Activated CD4-positive, alpha-beta T cell treated with anti-CD3 and anti-CD28 coated beads for 48 hours (primary cell): ENCODE measurements at places on chromosomes 7 and 10.

GRCh38 chr7:70695795-70696083 is 436.2 kb upstream of the GALNT17 start:
- DNase-seq: no peak

GRCh38 chr7:34087892-34088891 is 182.9 kb downstream of the BMPER start:
- DNase-seq: peak; percentile 12

DNA sequence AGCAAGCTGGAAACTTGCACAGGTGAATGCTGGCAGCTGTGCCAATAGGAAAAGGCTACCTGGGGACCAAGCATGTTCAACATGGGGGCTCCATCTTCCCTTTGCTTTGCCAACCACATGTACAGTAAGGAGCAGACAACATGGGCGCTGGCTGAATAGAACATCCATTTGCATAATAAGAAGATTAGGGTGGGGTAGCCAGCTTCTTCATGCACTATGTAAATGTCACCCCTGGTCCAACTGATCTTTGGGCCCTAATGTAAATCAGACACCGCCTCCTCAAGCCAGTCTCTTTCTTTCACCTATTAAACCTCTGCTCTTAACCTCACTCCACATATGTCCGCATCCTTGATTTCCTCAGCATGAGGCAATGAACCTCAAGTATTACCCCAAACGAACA is 26.0 kb downstream of the MRPS24 start:
- DNase-seq: no peak

DNA sequence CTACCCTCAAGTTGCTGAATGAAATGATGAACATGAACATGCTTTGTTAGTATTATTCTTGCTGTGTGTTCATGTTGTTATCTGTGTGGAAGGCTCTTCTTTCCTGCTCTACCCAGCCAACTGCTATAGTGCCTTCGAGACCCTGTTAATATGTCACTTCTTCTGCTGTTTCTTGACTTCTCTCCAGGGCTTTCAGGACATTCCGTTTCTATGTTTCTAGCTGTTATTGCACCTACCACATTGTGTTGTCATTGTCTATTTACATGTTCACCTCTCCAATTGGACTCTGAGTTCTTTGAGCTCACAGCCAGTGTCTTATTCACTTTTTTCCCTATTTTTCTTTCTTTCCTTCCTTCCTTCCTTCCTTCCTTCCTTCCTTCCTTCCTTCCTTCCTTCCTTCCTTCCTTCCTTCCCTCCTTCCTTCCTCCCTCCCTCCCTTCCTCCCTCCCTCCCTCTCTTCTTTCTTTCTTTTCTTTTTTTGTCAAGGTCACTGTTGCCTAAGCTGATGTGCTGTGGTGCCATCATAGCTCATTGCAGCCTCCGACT is 40.4 kb downstream of the BAMBI start:
- DNase-seq: no peak

DNA sequence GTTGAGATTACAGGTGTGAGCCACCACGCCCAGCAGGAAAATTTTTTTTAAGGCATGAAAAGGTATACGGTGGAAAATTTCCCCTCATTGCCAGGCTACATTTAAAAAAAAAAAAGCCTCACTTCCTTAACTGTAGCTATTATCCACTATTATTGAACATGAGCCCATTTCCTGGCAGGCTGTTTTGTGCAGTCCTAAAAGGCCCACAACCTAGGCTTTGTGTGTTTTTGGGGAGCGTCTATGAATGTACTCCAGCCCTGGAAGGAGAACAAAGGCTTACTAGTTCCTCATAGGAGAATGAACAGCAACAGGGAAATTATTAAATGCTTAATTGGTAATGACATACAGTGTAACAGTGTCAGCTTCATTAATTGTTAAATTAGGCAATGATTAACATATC is 111.0 kb downstream of the ABLIM1 start:
- DNase-seq: no peak

- DNase-seq: no peak
Measured at GRCh38 chr10:132068431-132069121, 2.8 kb downstream of the JAKMIP3 start.

GRCh38 chr7:7820939-7821338 is 102.5 kb upstream of the RPA3 start:
- no peak for DNase-seq

DNA sequence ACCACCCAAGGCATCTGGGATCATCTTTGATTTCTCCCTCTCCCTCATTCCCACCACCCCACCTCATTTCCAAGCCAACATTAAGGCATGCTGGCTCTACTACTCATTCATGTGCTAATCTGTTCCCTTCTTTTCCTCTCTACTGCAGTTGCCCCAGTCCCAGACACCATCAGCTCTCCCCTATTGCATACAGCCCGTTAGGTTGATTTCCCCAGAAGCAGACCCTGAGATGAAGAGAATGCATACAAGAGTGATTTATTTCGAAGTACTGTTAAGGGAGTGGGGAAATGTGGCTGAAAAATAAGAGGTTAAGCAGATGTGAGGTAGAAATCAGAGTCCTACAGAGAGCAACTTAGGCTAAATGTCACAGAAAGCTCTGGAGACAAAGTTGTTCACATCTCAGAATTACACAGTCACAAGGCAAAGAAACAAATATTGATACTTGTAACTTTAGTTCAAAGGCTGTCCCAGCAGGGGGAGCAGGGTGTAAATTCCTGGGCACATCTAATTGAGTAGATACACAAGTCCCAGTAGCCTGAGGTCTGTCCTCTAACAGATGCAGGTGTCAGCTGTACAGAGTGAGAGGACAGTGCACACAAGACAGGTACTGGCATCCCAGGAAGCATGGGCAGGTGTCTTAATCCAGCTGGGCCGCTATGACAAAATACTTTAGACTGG is 20.9 kb downstream of the AKR1D1 start:
- peak; percentile 28 for DNase-seq

- DNase-seq: no peak
Measured at GRCh38 chr10:51112013-51112412, 37.7 kb downstream of the PRKG1 start.

DNA sequence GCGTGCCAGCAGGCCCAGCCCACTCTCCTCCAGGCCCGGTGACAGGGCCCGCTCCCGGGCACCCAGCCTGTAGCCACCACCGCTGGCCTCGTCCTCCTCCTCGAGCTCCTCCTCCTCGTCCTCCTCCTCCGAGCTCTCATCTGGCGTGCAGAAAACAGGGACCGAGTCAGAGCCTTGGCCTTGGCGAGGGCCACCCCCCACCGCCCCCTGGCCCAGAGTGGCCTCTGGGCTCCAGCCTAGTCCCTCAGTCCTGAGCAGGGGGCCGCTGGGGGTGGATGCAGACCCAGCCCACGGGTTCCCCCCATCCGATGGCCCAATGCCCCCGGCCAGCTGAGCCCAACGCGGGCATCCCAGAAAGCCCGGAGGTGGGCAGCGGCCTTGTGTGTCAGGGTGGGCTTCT is 62.9 kb downstream of the SLC29A4 start:
- DNase-seq: no peak

DNA sequence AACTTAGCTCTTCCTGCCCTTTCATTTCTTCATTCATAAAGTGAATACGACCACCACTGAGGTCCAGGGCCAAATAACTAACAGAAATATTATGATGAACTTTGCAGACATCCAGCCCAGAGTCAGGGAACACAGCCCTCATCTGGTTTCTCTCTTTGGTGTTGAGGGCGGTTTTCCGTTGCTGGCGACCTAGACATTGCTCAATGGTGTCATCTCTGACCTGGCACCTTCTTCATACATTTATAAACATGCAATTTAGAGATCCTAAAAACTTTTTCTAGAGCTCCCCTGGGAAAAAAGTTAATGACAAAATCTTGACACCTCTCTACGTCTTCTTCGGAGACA is 324 bp upstream of the TET1 start:
- DNase-seq: peak; percentile 13

- DNase-seq: no peak
Measured at GRCh38 chr7:2353113-2353935, 1.3 kb upstream of the EIF3B start.

DNA sequence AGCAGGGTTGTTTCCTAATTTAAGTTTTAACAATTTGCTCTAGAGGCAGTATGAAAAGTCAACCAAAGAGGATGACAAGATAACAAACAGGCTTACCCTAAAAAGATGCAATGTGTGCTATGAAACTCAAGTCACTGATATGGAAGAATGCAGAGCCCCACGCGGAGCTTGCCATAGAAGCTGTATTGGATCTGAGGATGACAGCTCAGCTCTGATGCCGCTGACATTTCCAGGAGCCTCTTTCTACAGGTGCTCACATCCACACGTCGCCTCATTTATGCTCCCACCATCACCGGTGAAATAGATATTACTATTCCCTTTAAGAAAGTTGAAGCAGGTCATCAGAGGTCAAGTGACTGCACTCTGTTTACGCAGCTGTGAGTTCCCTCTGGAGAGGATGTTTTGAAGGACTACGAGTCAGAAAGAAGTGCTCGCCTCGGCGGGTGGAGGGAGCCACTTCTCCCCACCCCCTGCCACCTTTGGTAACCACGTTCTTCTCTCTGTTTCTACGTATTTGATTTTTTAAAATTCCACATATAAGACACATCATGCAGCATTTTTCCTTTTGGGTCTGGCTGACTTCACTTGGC is 275.4 kb downstream of the GLRX3 start:
- no peak for DNase-seq

GRCh38 chr7:18499407-18500177 is 4.0 kb downstream of the HDAC9 start:
- DNase-seq: no peak

GRCh38 chr10:86614853-86615252 is 39.5 kb upstream of the OPN4 start:
- DNase-seq: no peak

- DNase-seq: no peak
Measured at GRCh38 chr7:135786911-135787310, 38.3 kb upstream of the FAM180A start.

DNA sequence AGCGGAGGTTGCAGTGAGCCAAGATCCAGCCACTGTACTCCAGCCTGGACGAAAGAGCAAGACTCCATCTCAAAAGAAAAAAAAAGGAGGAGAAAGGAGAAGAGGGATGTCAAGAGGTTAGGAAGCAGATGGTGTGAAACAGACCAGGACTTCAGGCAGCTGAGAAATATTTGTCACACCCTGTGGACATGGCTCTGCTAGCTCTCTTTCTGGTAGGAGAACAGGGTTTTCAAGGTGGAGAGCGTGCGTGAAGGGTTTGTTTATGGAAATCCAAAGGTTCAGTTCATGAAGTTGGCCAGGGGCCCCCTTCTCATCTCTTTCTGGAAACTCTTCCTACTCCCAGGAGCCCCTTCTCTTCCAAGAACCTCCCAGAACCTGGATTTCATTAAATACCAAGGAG is 110.8 kb upstream of the GALNT17 start:
- DNase-seq: no peak

DNA sequence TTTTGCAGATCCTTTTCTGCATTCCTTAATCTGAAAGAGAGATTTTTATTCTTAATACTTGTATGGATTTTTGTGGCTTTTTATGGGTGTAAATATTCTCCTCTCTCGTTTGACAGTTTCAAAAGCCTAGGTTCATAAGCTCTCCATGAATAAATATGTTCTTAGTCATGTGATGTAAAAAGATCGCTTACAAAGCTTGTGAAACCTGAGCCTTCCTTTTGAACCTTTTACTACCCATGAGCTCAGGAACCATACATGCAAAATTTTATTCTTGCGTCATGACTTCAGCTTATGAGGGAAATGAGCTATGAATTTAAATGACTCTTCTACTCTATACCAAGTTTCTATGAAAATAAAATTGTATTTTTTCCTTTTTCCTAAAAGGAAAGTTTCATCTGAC is 98.7 kb downstream of the POLL start:
- DNase-seq: no peak

- DNase-seq: no peak
Measured at GRCh38 chr10:18294633-18295032, 154.4 kb downstream of the CACNB2 start.

DNA sequence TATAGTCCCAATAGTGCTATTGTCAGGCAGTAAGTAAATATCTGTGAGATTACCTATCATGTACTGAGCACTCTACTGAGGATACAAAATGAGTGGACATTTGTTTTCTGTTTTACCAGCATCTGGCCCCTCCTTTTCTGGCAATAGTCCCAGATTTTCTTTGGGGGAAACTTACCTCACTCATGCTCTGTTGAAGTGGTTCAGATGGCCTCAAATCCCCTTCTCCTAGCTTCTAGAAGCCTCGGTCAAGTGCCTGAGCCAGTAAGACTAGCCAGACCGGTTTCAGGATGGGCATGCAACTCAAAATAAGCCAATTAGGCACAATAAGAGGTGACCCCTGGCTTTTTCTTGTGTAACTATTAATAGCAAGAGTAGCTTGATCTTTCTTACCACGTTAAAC is 19.7 kb downstream of the TRDMT1 start:
- DNase-seq: no peak

DNA sequence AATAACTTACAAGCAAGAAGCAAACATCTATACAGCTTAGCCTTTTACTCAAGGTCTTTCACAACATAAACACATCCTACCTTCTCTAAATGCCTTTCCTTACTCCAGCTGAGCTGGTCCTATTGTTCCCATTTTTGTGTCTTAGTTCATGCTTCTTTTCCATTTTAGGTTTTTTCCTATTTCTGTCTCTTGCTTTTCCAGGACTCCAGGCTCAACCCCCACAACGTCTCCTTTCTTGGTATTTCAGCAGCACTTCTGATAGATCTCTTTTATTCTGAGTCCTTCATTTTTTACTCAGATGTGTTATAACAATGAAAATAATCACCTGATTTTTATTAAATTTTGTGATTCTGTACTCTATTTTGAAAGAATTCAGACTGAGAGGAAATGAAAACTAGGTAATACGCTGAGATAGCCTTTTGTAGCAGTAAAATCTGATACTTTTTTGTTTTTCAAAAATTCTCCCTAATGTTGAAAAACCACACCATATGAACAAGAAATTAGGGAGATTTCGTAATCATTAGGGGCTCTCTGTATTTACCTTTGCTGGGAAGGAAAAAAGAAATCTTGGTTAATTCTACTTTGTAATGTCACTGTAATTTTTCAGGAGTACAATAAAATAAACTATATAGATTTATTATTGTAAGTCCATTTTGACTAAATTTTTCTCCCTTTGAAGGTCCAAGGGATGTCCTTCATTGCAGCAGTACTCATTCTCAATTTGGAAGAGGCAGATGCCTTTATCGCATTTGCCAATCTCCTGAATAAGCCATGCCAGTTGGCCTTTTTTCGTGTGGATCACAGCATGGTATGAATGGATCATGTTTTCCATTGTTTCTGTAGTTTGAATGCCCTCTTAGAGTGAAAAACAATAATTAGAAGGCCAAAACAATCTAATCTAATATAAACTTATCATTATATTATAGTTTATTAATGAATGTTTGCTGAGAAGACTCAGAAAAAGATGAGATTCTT is 24.0 kb upstream of the HELLS start:
- DNase-seq: no peak

- no peak for DNase-seq
Measured at GRCh38 chr10:102923601-102924000, 5.5 kb downstream of the CNNM2 start.

- no peak for DNase-seq
Measured at GRCh38 chr10:91391920-91392319, 18.2 kb upstream of the HECTD2 start.

GRCh38 chr10:12432402-12433189 is 83.2 kb downstream of the CAMK1D start:
- DNase-seq: no peak

- DNase-seq: no peak
Measured at GRCh38 chr10:126250045-126250444, 138.2 kb downstream of the ADAM12 start.

- DNase-seq: no peak
Measured at GRCh38 chr7:38177621-38178003, 433 bp upstream of the STARD3NL start.
